ENCODE measurements at places on chromosomes 6 and 20.

- no peak for DNase-seq
Observed at GRCh38 chr6:3888153-3888957, 39.2 kb downstream of the FAM50B start.

DNA sequence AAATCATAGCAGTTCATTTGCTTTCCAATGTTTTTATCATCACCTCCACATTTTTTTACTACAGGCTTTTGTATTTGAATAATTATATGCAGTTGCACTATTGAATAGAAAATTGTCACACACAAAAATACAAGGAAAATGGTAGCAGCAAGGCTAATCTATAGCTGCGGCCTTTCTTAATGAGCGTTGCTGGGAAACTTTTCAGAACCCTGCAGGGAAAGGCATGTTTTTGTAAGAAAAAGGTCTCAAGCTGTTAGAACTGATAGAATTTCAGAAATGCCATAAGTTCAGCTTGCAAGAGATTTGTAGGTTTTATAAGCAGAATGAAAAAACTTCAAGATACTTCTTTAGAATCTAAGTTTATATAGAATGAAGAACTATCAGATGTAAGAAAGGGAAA, 535.8 kb downstream of the LMBRD1 start:
- DNase-seq, result no peak

DNA sequence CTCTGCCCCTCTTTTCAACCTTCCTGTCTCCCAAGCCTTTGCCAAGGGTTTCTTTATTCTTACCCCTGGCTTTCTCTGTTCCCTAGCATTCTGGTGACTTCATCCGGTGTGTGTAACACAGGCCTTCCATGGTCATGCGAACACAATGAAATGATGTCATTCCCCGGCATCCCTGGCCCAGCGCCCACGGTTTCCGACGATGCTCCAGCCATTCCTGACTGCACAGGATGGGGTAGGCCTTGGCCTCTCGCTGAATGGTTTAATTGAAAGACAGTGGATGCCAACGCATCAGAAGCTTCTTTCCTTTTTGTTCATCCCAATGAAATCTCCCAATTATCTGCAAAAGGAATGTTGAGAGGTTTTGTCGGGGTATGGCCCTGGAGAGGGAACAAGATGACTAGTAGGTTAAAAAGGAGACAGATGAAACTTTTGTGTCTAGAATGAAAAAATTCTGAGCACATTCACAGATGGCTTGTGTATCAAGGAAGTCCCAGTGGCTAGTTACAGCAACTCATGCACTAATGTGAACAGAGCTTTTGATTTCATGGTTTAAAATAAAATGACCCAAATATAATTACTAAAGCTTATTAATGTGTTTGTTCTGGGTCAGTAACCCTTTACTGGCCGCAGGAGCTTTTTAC, 655.0 kb downstream of the QKI start:
- DNase-seq, result no peak

DNA sequence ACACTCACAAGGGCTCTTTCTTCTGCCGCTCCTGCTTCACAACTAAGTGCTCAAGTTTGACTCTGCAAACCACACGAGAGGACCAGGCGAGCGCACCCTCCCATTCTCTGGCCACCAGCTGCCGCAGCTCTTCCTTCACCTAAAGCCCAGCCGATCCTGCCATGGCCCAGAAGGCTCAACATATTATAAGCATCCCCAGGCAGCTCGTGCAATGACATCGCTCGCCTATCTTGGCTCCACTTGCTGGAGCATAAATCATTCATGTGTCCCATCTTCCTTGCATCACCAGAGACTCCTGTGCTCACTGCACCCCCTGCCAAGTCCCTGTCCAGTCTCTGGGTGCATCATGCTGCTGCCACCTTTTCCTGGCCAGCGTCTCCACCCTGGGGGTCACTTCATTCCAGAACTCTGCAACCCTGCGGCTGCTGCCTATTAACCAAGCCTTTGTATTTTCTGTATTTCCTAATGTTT, 59.0 kb downstream of the PSMG4 start:
- DNase-seq, result no peak

DNA sequence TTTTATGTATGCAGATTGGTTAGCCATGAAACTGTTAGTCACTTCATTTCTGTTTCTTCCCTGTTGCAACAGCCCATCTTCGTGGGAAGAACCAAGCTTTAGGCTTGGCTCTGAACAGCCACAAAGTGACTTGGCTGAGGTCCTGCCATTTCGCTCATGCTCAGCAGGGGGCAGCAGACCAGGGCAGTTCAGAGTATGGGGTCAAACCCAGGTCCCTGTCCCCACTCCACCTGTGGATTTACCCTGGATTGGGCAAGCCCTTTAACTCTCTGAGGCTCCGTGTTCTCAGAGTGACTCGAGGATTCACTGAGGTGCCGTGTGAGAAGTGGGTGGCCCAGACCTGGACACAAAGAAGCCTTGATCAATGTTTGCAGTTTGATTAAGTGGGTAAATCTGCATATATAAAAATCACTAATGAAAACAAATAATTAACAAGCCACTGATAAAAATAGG, 19.8 kb upstream of the MAP1LC3A start:
- DNase-seq, result peak; percentile 3

- DNase-seq, result no peak
Observed at GRCh38 chr6:127784468-127784867, 116.4 kb downstream of the THEMIS start.

GRCh38 chr6:88455317-88455716, 289.2 kb upstream of the CNR1 start:
- DNase-seq, result no peak

DNA sequence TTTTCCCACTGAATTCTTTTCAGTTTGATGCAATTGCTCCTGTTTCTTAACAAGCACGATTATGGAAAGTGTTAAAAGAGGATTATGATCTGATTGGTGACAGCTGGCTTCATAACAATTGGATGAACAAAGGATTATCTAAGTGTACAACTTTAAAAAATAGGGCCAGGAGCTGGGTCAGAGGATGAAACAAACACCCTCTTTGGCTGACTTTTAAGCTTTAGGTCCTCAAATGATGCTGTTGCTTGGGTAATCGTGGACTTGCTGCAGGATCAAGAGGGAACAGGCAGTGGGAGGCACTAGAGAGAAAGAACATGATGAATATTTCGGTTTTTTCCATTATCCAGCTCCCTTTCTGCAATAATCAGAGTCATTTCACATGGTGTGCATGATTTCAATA, 35.5 kb upstream of the TMX4 start:
- DNase-seq, result no peak

DNA sequence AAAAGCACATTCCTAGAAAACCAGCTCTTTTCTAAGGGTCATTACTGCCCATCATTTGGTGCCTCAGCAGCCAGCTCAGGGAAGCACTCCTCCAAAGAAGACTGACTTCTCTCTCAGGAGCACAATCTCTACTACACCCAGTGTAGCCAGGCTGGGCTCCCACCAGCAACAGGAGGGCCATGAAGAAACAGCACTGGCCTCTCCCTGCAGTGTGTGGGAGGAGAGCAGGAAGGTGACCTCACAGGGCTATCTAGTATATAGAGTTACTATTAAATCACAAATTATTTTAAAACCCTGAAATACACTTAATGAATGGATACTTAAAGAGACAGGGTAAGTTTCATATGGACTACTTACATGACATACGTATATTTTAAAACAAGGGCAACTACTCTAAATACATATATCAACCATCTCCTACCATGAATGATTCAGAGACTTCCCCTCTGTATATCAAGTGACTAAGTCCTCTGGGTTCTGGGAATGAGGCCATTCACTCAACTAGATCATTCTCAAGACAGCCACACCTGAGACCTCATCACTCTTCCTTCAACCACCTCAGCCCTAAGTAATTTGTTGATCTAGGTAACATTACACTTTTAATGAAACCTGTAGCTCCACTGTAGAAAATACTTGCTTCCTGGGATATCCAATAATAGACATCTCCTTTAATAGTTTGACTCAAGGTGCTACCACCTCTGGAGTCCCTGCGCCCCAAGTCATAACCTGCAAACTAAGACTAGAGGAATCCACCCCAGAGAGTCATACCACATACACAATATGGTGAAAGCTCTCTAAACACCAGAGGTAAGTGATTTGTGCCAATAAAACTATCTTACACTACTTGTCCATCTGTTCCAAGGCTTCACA, 25.2 kb downstream of the TBX18 start:
- no peak for DNase-seq

- no peak for DNase-seq
Observed at GRCh38 chr6:142300302-142300701, 1.5 kb upstream of the ADGRG6 start.

DNA sequence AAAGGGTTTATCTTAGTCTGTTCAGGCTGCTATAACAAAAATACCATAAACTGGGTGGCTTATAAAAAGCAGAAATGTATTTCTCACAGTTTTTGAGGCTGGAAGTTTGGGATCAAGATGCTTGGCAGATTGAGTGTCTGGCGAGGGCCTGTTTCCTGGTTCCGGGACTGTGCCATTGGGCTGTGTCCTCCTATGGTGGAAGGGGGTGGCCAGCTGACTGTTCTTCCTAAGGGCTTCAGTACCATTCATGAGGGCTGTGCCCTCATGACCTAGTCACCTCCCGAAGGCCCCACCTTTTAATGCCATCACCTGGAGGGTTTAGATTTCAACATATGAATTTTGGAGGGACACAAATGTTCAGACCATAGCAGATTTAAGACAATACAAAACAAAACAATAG, 91.2 kb downstream of the ARID1B start:
- no peak for DNase-seq

DNA sequence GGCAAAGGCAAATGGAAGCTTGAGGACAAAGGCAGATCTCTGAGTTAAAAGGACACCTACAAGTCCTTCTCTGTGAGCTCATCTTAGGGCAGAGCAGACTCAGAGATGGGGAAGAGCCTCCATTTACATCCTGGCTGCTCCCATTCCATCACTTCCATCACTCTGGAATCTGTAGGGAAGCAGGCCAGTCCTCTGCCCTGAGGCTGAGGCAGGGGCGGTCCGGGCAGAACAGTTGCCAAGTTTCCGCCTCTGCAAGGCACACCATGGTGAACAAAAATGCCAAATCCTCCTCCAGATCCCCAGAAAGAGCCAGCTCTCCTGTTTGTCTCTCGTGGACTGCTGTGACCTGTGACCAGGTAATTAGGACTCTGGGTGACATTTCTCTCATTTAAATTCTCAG, 209.6 kb upstream of the SSTR4 start:
- no peak for DNase-seq

GRCh38 chr6:30213667-30213956, 406 bp upstream of the TRIM26 start:
- no peak for DNase-seq

DNA sequence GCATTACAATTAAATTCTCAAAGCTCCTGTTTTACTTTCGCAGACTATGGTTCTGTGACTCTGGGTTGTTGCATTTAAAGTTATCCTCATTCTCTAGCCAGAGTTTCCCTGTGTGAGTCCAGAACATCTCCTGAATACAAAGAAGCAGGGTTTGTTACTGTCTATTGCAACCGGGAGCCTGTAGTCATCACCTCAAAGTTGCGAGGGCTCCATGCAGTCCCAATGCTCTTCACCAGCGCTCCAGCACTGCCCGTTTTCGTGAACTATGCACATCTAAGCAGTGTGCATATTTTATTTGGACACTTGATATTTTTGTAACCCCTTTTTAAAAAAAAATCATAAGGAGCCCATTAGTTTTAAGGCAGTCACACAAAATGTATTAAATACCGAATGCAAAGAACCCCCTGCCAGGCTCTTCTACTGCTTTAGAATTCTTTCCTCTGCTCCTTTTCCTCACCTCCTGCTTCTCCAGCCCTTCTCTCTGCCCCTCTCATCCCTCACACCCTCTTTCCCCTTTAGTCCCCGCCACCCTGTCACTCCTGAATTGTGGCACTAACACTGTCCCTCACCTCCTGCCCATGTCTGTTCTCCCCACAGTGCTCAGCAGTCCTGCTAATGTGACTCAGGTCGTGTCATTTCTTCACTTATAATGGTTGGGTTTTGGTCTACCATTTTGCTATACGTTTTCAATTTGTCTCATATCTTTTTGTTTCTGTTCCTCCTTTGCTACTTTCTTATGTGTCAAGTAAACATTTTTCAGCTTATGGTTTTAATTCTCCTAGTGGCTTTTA, 1.1 kb upstream of the HLA-C start:
- no peak for DNase-seq

DNA sequence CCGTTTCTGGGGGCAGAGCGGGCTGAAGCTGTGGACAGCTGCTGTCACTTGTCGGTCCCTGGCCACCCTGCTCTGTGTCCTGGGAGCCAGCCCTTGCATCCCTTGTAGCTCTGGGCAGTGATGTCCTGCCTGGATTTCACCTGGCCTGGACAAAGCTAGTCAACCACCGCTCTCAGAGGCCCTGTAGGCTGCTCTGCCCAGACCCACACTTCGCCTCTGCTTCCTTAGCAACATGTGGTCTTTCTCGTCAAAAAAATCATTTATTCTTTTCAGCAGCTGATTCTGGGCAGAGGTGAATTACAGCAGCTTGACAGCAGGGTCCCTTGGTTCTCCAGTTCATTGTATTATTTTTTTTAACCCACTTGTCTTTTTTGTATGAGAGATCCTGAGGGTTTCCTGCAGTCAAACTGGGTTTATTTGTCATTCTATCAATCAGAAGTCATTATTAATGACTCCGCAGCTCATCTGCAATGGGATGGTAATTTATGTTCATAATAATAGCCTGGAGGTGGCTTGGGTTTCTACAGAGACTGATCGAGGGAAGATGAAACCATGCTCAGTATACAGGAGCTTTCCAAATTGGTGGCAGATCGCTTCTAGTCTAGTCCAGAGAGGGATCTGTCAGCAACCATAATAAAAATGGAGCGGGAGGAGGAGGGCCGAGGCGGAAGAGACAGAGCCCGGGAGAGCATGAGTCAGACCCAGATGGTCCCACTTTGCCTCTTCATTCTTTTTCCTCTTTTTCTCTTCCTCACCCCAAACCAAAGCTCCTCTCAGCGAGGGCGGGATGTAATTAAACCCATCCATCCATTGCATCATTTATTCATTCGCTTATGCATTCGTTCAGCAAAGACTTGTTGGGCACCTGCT, 22.4 kb downstream of the EDN3 start:
- DNase-seq, result no peak

DNA sequence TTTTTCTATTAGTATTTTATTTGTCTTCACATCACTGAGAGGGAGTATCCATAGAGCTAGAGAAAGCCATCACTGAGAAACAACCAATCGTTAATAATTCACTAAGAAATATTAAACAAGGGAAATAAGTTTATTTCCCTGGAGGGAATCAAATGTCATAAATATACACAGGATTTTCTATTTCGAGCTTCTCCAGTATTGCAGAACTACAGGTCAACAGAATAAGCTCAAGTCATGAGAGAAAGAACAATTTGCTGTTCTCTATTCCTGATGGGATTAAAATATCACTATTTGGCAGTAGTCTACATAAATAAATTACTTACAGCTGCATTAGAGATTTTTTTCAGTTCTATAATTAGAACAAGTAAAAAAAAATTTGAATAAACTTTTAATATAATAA, 2.2 kb upstream of the FAM162B start:
- no peak for DNase-seq

- DNase-seq, result peak; percentile 90
Observed at GRCh38 chr6:31664790-31665500, at the start of gene GPANK1. TSS of gene GPANK1 (minus strand) at chr6:31664997. CDS start at chr6:31664478, 519 bp downstream.

GRCh38 chr6:20631549-20631924, 97.3 kb downstream of the CDKAL1 start:
- DNase-seq, result no peak

GRCh38 chr6:118101831-118102345, 194.8 kb downstream of the SLC35F1 start:
- DNase-seq, result no peak

- DNase-seq, result no peak
Observed at GRCh38 chr6:165770397-165771082, 107.5 kb upstream of the PDE10A start.

Measured in COR-L47 (cell line).